Muscle of back (tissue), 13 donors: ENCODE measurements at places on chromosomes 4 and X. TPM values are rescaled to one million over a fixed set of nuclear protein-coding genes. Genes with fewer than 3 reads are reported as not detected.

GRCh38 chr4:140099983-140100382, 54.0 kb downstream of the MAML3 start:
- DNase-seq = no peak

DNA sequence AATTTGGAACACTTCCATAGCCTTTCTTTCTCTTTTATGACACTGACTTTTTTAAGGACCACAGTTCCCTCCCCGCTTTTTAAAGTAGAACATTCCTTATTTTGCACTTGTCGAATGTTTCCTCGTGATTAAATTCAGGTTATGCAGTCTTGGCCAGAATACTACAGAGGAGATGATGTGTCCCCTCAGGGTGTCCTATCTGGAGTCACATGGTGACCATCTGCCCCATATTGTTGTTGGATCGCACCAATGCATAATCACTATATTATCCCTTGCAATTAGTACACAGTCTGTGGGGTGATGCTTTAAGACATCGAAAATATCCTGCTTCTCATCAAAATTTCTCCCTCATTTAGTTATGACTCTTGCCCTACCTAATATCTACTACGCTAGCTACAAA, 27.4 kb downstream of the WDFY3 start:
- no peak for DNase-seq

GRCh38 chr4:177321647-177322046, 12.0 kb downstream of the NEIL3 start:
- no peak for DNase-seq

DNA sequence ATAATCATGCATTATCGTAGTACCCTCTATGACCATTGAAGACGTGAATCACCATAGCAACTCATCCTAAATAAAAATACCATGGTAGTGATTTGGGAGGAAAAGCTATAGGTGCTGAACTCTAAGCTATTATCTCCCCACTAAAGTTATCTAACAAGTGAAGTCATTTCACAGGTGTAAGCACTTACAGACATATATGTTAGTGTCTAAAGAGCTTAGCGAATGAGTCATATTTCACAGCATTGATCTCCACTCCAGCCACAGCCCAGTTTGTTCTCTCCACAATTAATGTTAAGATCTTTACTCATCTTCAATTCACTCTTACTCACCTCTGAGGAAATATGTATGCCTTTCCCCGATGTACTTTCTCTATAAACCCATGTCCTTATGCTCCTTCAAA, 57.0 kb downstream of the DCAF8L1 start:
- DNase-seq = no peak

DNA sequence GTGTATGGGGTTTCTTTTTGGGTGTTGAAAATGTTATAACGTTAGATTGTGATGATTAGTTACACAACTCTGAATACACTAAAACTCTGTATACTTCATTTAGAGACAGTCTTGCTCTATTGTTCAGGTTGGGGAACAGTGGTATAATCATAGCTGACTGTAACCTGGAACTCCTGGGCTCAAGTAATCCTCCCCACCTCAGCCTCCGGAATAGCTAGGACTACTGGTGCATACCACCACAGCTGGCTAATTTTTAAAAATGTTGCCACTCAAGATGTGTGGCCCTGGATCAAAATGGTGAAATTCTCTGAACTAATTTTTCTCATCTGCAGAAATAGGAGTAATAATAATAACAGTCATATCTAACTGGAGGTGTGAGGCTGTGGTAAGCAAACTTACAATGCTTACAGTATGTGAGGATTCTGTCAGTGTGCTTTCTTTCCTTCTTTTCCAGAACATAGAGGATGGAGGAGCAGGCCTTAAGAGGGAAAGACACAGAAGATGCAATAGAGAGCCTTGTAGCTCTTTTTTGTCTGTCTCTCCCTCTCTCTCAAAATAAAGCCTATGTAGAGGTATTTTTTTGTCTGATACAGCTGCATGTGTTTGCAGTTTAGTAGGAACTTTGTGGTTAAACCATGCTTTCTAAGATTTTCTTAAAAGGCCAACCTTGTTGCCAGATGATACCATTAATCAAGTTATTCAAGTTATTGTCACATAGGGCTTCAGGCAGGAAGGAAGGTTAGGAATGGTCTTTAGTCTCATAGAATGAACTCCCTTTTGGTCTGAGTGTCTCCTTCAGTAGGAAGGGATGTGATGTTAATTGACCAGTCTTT, 7.5 kb downstream of the ADD1 start:
- DNase-seq = no peak

DNA sequence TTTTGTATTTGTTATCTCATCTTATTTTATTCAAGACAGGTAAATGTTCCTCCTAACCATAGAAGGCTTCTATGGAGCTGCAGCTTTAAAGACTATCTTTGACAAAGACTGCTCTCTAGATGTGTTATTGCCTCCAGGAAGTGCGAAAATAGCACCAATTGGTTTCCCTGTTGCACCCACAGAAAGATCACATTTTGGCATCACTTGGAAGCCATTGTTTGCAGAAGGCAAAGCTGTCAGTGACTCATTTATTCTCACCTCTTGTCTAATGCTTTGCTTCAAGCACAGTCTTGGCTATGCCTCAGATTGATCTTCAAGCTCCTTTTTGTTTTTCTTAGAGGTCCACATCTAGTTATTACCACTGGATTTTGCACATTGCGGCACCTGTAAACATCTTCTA, 150.3 kb downstream of the PCDH7 start:
- DNase-seq = no peak

DNA sequence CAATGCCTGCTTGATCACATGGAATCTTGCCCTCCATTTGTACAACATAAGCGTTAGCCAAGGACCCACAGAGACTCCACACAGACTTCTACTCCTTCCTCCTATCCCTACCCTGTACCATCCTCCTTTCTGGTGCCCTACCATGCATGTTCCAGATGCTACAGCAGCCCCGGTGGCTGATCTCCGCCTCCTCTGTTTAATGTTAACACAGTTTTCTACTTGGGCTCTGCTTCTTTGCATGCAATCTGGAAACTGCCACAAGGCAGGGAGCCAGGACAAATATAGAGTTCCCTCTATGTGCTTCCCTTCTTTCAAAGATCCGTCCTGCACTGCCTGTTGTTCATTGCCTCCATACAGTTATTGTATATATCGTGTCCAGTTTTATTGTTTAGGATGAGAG, 368.6 kb upstream of the TENM3 start:
- DNase-seq = no peak

GRCh38 chrX:120305531-120306141, 5.6 kb downstream of the TMEM255A start:
- no peak for DNase-seq

DNA sequence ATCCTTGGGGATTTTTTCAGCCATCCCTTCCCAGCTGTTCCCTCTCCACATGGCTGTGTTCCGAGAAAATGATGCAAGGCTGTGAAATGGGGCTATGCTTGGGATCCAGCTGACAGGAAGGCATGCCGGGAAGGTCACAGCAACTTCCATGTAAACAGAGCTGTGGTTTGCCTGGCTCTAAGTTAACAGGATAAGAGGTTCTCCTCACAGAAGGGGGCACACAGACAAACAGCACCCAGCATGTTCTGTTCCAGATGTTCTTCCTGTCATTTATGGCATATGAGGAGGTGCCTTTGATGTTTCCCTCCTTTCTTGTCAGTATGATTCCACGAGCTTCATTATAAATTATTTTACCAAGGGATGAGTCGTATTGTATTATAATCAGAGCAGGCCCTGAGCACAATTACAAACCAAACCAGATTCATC, 220.7 kb downstream of the ANTXR2 start:
- no peak for DNase-seq

GRCh38 chr4:87911252-87911774, 64.2 kb upstream of the SPP1 start:
- DNase-seq = no peak

DNA sequence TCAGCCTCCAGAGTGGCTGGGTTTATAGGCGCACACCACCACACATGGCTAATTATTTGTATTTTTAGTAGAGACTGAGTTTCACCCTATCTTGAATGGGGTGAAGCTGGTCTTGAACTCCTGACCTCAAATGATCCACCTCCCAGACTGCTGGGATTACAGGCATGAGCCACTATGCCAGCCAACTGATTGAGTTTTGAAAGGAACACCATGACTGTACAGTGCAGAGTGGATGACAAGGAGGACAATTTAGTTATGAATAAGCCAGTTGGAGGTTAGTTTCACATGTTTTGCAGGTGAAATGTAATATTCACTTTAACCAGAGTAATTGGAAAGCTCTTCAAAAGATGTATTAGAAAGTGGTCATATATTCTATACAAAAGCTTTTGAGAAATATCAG, 60.8 kb downstream of the PCDH18 start:
- no peak for DNase-seq

DNA sequence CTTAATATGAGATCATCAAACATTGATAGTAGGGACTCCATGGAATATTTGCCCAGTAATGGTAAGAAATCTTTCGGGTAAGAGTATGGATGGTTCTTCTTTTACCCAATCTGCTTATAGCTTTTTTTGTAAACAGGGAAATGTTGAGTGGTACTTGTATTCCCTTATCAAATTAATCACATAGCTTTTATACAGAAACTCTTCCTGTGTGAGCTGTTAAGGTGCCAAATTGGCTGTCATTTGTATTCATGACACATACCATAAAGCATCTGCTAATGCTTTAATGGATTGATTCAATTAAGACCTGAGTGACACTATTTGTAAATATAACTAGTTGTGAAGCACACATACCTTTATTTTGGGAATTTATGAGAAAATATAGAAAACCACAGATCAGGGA, 34.2 kb downstream of the KLF3 start:
- DNase-seq = no peak

GRCh38 chr4:99816545-99817308, at the start of gene DAPP1:
TSS of gene DAPP1 (plus strand) at chr4:99816827. CDS start at chr4:99816914, 87 bp downstream.
- no peak for DNase-seq

GRCh38 chrX:149493567-149494562, 11.2 kb downstream of the IDS start:
- DNase-seq = no peak

DNA sequence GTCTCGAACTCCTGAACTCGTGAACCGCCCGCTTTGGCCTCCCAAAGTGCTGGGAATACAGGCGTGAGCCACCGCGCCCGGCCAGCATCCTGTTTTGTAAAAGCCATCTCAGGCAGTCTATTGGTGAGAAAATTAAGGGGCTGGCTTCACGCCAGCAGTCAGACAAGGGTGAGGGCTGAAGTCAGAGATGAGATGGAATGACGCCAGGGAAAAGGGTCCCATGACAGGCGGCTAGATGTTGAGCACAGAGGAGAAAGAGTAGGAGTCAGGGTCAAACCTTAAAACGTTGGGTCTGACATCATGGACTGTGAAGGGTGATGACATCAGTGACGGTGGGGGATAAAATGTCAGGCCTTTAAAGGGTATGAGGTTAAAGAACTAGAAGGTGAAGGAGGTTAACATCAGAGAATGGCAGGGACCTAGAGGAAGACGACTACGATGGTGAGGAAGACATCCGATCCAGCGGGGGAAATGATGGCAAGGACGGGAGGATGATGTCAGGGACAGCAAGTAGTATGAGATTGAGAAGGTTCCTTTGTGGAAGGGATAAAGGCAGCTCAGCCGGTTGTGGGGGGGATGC, 504 bp upstream of the RBM3 start:
- no peak for DNase-seq

GRCh38 chr4:159600061-159600460, 497.2 kb downstream of the RAPGEF2 start:
- no peak for DNase-seq

DNA sequence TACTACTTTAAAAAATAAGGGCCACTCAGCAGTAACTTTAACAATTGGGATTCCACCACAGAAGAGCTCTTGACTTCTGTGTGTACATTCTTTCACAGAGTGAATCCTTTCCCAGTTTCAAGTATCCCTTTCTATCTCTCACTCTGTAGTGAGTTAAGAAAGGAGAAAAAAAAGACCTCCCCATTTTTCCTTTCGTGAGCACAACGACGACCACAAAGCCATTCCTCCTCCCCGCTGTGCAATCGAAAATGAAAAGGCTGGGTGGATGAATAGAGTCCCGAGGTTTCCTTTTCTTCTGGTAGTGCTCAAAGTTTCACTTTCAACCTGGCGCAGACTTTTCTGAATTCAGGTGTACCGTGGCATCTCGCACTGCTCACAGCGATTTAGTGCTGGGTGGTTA, 58.0 kb downstream of the TAB3 start:
- no peak for DNase-seq

- DNase-seq = no peak
Observed at GRCh38 chr4:26687728-26688127, 103.8 kb downstream of the TBC1D19 start.

DNA sequence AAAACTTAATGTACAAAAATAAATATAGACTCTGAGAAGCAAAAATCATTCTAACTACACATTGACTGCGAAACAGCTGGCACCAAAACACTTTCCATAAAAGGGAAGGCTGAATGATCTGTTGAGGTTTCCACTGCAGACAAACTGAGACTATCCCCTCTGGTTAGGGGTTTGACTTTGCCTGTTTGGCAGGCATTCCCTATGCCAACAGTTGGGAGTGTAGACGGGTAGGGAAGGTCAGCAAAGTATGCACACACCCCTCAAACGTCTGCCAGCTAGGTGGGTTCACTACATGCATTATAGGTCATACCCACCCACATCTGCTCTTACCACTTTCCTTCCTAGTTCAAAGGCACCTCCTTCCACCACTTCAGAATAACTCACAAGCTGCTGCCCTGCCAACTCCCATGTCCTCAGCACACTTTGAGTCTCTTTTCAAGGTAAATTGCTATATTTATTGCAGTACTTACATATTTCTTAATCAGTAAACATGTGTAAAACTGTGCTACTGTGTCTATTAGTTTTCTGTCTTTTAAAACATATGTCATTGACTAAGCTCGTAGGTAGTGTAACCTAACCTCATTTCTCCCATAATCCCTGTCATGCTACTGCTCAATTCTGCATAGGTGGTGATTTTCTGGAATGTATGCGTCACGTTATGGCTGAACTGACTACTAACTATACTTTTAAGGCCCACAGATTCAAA, 12.4 kb downstream of the CTSO start:
- DNase-seq = no peak

DNA sequence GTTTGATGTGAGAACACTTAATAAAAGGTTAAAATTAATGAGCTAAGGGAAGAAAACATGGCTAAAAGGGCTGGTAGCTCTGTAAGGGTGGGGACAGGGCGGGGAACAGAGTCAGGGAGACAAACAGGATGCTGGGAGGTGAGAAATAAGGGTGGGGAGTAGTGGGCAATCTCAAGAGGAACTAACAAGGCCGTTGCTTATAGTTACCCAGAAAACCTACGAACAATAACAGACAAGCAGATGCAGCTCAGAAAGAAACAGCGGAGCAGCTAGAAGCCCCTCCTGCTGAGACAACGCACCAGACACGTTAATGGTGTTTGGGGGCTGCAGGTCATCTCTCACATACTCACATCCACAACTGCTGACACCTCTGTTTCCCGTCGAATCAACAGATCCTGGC, 9.7 kb upstream of the KLF3 start:
- DNase-seq = peak; percentile 56

Gene GYPA
- 5.3 TPM for polyA plus RNA-seq

Gene UNC5C
- 0.79 TPM for polyA plus RNA-seq

Gene CXorf65
- 0.52 TPM for polyA plus RNA-seq

Gene POU4F2
- polyA plus RNA-seq = not detected

Gene ADGRL3
- 20.7 TPM for polyA plus RNA-seq

Gene FAM9A
- not detected for polyA plus RNA-seq

Gene HCCS
- 25.4 TPM for polyA plus RNA-seq

Gene EIF2S3
- polyA plus RNA-seq = 146 TPM
